MV-4-11 (cell line): ENCODE measurements at places on chromosomes 6 and 20.

- DNase-seq = no peak
Measured at GRCh38 chr6:163148451-163149278, 265.9 kb upstream of the QKI start.

GRCh38 chr20:5626603-5627002, 123.6 kb upstream of the SHLD1 start:
- DNase-seq = no peak

GRCh38 chr6:113855500-113856374, 1.4 kb upstream of the MARCKS start:
- DNase-seq = no peak

GRCh38 chr20:61712688-61713087, 353.0 kb downstream of the TAF4 start:
- no peak for DNase-seq

- no peak for DNase-seq
Measured at GRCh38 chr6:62640749-62641148, 354.7 kb upstream of the KHDRBS2 start.

DNA sequence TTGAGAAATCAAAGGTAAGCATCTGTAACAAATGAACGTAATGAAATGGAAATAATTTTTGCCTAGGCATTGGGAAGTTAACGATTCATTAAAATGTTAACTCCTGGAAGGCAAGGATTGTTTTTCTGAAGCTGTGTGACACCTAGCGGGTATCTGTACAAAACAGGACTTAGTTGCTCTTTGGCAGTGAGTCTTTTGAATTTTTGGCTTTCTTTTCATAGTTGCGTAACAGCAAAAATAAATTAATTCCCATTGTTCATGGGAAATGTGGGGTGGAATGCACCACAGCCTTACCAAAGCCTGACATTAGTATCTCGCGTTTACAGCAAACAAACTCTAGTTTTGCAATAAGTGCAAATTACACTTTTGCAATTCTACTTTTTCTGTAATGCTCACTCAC, 92.7 kb upstream of the DTNBP1 start:
- no peak for DNase-seq

DNA sequence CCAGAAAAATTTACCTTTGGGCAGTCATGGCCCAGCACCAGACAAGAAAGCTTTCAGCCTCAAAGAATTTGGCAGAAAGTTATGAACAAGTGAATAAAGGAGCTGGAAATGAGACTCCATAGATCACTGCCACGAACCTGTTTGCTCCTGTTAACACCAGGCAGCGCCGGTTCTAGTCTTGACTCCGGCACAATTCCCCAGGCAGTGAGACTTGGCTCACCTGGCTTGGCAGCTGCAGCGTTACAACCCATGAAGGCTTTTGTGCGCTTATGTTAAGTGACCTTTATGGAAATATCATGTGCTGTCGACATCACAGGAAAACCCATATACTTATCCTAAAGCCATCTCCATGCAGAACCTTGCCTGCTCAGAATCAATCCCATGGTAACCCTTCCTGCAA, 22.2 kb upstream of the FOXC1 start:
- no peak for DNase-seq

- DNase-seq = no peak
Measured at GRCh38 chr6:136306466-136306865, 16.8 kb upstream of the BCLAF1 start.

DNA sequence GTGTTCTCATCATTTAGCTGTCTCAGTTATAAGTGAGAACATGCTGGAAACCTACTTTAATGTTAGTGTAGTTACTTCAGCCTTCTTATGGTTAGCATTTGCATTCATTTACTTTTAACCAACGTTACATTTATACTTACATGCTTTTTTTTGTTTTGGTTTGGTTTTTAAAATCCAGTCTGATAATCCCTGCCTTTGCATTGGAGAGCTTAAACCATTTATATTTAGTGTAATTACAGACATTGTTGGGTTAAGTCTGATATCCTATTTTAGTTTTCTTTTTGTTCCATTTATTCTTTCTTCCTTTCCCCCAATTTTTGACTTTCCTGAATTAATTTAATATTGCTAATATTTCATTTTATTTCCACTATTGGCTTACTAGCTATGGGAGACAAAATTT, 70.2 kb downstream of the AIG1 start:
- no peak for DNase-seq

DNA sequence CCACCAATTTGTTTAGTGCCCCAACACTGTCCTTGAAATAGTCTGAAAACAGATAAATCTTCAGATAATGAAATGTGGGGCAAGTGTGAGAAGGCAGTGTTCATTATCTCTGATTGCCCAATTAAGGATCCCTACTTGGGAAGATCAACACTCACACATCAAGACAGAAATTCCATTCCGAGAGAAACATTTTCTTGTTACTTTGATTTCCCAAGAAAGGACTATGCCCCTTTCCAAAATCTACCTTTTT, 16.2 kb downstream of the HMGN4 start:
- DNase-seq = no peak

DNA sequence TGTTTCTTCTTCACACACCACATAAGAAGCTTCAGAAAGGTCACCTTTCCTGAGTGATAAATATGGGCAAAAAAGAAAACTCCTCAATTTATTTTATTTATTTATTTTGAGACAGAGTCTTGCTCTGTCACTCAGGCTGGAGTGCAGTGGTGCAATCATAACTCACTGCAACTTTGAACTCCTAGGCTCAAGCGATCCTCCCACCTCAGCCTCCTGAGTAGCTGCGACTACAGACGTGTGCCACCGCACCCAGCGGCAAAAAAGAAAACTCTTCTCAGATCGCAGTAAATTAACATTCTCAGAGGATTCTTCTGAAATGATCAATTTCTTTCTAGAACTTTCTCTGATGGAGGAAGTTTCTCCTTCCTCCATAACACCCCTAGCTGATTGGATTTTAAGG, 111.2 kb downstream of the TRERF1 start:
- DNase-seq = no peak

GRCh38 chr6:113997116-113997515, 26.2 kb upstream of the HDAC2 start:
- DNase-seq = no peak

DNA sequence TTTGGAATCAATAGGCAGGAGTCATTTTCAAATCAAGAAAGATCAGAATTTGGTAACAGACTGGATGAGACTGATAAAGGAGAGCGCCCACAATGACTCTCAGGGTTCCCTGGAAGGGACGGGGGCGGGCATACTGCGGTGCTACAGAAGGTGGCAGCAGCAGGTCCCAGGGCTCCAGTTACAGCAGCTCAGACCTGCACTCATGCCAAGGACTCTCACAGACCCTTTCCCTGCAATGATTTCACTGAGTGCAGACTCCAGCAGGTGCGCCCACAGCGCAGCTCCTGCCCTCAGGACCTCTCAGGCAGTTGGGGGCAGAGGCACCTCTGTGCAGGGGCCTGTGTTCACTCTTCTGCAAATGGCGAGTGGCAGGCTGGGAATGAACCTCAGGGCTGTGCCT, 359.8 kb downstream of the ZFAND3 start:
- no peak for DNase-seq

- DNase-seq = no peak
Measured at GRCh38 chr6:47919875-47920274, 138.0 kb downstream of the OPN5 start.

DNA sequence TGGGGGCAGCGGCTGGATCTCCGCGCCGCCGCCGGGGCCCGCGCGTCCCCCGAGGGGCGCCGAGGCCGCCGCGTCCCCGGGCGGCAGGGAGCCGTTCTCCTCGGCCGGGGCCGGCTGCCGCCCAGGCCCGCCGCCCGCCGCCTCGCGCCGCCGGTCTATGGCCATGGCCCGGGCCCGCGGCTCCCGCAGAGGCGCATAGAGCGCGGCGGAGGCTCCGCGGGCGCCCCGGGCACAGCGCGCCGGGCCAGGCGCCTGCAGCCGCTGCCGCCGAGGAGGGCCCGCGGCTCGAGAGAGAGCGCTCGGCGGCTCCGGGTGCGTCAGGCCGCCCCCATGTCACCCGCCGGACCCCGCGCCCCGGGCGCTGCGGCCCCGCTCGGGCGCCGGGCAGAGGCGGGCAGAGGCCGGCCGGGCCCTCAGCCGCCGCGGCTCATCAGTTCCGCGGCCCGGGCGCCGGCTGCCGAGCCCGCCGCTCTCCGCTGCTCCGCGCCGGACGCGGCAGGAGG, 404 bp downstream of the SLC22A23 start:
- no peak for DNase-seq

DNA sequence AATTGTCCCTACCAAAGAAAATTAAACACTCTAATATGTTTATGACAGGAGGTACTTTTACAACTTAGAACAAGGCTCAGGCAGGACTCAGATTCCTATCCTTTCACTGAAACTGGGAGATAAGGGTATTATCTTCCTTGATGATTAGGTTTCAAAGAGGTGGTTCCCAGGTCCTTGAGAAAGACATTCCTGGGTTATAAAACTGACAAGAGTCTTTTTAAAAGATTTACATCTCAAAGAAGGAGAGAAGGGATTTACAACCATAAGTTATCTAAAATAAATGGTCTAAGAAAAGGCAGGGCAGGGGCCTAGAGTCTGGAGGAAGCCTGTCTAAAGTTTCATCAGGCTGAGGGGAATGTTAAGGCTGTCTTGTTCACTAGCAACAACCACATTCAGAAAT, 1492.5 kb downstream of the HACE1 start:
- DNase-seq = no peak

DNA sequence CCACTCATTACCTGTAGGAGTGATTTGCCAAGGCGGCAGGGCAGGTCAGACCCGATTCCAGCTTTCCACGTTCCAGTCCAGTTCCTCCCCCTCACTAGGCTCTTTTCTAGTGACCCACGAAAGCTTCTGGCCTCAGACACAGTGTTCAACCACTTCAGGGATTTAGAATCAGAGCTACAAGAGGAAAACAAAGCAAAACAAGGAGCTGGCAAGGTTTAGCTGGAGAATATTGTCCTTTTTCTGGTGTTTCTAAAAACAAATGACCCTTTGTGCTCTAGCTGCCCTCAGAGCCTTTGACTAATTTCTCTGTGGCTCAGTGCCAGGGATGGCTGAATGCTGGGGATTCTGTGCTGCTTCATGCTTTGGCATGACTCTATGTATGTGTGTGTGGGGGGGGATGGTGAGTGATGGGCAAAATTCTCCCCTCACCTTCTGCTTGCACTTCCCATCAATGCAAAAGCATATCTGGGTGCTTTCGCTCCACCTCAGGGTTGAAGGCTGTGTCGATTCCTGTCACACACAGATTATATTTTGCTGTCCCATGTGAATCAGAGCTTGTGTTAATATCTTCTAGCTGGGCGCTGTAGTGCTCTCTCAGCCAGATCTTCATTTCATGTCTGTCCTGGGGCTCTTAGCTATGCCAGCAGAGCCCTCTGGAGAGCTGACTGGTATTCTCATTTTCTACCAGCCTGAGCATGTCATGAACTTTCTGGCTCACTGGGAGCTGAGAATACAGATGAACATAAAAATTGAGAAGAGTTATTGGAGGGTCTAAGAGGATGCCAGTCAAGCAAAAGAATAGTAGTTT, 19.3 kb upstream of the NEDD9 start:
- DNase-seq = no peak
